ENCODE measurements at places on chromosomes 12 and 14.

- no peak for DNase-seq
Measured at GRCh38 chr12:30827101-30828066, 72.6 kb upstream of the CAPRIN2 start.

DNA sequence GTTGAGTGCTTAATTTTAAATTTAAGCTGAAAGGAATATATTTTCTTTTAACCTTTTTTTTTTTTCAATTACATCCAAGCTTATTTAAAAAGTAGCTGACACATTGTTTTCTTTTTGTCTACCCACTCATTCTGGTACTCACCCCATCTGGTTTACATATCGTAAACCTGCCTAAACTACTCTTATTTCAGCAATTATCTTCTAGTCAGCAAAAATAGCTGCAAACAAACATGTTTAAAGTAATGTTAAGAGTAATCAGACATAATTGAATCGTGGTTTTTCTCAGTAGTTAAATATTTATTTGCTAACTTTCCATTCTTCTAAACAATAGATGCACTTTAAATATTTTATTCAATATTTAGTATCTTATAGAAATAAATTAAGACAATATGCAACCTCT is 492.7 kb upstream of the MGAT4C start:
- no peak for DNase-seq

- no peak for DNase-seq
Measured at GRCh38 chr14:37369425-37369824, 171.7 kb downstream of the MIPOL1 start.

- DNase-seq = no peak
Measured at GRCh38 chr12:96889273-96889933, 17.7 kb upstream of the NEDD1 start.
